ENCODE measurements at places on chromosomes 6 and 20.

DNA sequence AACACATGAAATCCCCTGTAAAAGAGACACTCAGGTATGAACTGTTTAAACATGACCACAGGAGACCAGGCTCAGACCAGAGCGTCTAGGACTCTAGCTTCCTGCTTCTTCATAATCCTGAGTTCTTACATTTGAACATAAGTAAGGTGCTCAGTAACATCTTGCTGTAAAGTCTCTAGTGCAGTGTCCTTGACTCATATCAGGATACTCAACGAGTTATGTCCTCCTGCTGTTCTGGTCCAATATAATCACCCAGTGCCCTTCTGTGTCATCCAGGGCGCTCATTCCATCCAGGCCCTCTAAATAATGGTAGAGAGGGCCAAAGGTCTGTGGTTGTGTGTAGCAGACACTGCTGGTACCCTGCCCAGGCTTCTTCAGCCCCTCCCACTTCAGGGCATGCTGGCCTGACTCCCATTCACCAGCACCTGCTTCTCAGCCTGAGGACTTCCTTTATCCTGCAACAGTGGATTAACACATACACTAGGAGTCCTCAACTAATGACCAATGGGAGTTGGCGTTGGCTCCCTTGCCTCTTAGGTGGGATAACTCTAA, 66.8 kb upstream of the MOCS1 start:
- H3K4me1 ChIP-seq = no peaks in the 10 kb centered on the region
- no peak overlapping the region for H3K27ac ChIP-seq
- H3K27me3 ChIP-seq = peaks cover 16% of the 10 kb centered on the region

DNA sequence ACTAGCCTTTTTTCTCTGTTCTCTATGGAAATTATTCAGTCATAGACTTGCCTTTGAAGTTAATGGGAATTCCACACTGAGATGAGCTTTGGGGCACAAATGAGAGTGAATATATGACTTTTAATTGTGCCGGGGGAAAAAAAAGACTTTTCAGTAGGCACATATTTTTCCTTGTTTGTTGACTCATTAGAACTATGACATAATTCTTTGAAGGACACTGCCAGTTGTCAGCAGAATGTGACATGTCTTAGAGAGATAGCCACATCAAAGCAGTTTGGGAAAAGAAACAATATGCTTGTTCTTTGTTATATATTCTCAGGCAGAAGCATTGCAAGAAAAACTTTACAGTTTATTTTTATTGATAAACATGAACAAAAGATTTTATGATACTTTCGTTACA, 138.3 kb downstream of the COL9A1 start:
- no peaks in the 10 kb centered on the region for H3K36me3 ChIP-seq
- no peak overlapping the region for H3K27ac ChIP-seq
- peaks cover 7% of the 10 kb centered on the region for H3K4me1 ChIP-seq
- H3K4me3 ChIP-seq = no peak overlapping the region
- peaks cover 41% of the 10 kb centered on the region for H3K27me3 ChIP-seq

DNA sequence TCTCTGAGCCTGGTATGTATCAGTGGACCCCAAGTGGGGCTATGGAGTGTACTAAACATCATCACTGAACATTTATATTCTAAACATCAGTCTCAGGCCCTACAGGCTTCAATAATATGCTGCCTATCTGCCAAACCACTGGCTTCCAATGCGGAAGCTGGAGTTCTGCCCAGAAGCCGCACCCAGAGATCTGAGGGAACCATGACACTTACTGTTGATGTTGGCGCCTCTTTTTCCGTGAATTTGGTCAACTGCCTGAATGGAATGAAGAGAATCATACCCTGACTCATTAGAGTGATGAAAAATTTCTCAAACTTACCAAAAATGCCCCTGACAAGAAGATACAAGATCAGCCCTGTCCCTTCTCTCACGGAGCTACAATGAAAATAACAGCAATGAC, 66.2 kb downstream of the SLC22A23 start:
- H3K4me1 ChIP-seq = peaks cover 9% of the 10 kb centered on the region
- peak overlapping the region; percentile 79 for H3K27ac ChIP-seq
- H3K27me3 ChIP-seq = no peaks in the 10 kb centered on the region
- H3K36me3 ChIP-seq = peaks cover 3% of the 10 kb centered on the region
- DNase-seq = no peak

DNA sequence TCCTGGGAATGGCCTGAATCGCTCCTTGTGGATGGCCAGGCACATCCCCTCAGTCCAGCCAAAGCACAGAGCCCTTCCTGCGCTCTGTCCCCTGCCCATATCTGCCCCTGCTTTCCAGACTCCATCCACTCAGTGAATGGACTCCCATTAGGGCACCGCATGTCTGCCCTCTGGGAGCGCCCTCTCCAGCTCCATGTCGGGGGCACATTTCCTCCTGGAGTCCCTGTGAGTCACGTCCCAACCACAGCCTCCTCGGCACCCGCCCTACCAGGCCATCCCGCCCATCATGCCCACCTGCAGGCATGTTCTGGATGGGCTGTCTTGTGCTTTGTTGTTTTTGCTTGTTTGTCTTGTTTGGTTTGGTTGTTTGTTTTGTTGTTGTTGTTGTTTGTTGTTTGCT, 96.8 kb downstream of the PSMB1 start:
- no peaks in the 10 kb centered on the region for H3K36me3 ChIP-seq
- H3K4me3 ChIP-seq = no peak overlapping the region
- DNase-seq = no peak
- no peak overlapping the region for H3K27ac ChIP-seq
- H3K27me3 ChIP-seq = no peaks in the 10 kb centered on the region

DNA sequence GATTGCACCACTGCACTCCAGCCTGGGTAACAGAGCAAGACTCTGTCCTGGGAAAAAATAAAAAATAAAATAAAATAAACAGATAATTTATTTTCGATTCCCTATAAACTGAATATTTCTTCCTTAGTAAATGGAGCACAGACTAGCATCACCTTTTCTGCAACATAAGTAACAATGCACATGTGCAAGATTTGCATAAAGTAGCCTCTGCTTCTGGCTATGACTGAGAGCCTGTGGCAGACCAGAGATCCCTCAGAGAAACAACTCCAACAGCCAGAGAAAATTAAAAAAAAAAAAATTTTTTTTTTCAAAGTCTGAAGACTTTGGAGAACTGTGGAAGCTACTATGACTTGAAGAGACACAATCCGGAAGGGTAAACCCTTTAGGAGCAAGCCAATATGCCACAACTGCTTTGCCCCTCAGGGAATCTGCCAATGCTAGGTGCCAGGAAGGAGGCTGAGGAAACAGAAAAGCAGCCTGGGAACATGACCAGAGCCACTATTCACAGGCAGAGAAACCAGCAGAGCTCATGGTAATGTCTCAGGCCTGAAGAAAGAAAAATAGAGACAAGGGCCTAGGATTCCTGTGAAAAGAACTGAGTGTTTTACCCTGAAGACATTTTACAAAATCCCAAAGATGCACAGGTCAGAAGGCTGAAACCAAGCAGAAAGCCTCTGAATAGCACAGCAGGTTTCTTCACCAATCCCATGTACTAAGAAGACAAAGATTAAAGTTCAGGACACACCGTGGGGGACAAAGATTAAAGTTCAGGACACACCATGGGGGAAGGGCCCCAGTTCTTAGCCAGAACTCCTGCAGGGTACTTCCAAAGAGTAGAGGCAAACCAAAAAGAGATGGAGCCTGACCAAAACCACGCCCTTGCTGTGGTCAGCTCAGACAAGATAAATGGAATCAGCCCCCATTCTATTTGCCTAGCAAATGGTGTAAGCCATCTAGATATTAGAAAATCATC, 25.8 kb downstream of the B4GALT5 start:
- peak overlapping the region; percentile 90 for H3K27ac ChIP-seq
- H3K4me1 ChIP-seq = peaks cover 70% of the 10 kb centered on the region
- no peaks in the 10 kb centered on the region for H3K27me3 ChIP-seq
- no peak for DNase-seq

DNA sequence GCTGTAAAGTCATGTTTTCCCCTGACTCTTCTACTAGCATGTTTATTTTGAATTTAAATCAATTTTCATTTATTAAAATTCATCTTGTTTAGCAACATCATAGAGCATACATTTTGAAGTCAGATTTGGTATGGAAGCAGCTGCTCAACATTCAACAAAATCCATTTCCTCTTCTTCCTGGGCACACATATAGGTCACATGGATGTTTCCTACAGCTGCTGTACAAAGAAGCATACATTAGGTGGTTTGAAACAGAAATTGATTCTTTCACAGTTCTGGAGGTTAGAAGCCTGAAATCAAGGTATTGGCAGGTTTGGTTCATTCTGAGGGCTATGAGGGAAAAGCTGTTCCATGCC, 495.2 kb downstream of the RFPL4B start:
- H3K36me3 ChIP-seq = peaks cover 3% of the 10 kb centered on the region
- H3K4me1 ChIP-seq = peaks cover 49% of the 10 kb centered on the region
- no peak overlapping the region for H3K27ac ChIP-seq
- H3K27me3 ChIP-seq = no peaks in the 10 kb centered on the region
- no peak overlapping the region for H3K4me3 ChIP-seq

- no peak overlapping the region for H3K27ac ChIP-seq
- no peak overlapping the region for H3K4me3 ChIP-seq
- H3K4me1 ChIP-seq = no peaks in the 10 kb centered on the region
- no peaks in the 10 kb centered on the region for H3K36me3 ChIP-seq
- peaks cover 20% of the 10 kb centered on the region for H3K27me3 ChIP-seq
- no peak for DNase-seq
Observed at GRCh38 chr20:4808872-4809271, 87.2 kb downstream of the PRND start.

GRCh38 chr20:52601295-52601971, 370.7 kb upstream of the TSHZ2 start:
- no peak for DNase-seq
- H3K4me1 ChIP-seq = no peaks in the 10 kb centered on the region
- no peaks in the 10 kb centered on the region for H3K36me3 ChIP-seq
- H3K4me3 ChIP-seq = no peak overlapping the region
- no peak overlapping the region for H3K27ac ChIP-seq
- H3K27me3 ChIP-seq = no peaks in the 10 kb centered on the region

- H3K4me1 ChIP-seq = peaks cover 2% of the 10 kb centered on the region
- H3K4me3 ChIP-seq = no peak overlapping the region
- H3K36me3 ChIP-seq = no peaks in the 10 kb centered on the region
- DNase-seq = no peak
Observed at GRCh38 chr6:1363298-1363697, 26.1 kb upstream of the FOXF2 start.

Measured in osteocyte (in vitro differentiated cells).